ENCODE measurements at places on chromosomes 6 and 20.

DNA sequence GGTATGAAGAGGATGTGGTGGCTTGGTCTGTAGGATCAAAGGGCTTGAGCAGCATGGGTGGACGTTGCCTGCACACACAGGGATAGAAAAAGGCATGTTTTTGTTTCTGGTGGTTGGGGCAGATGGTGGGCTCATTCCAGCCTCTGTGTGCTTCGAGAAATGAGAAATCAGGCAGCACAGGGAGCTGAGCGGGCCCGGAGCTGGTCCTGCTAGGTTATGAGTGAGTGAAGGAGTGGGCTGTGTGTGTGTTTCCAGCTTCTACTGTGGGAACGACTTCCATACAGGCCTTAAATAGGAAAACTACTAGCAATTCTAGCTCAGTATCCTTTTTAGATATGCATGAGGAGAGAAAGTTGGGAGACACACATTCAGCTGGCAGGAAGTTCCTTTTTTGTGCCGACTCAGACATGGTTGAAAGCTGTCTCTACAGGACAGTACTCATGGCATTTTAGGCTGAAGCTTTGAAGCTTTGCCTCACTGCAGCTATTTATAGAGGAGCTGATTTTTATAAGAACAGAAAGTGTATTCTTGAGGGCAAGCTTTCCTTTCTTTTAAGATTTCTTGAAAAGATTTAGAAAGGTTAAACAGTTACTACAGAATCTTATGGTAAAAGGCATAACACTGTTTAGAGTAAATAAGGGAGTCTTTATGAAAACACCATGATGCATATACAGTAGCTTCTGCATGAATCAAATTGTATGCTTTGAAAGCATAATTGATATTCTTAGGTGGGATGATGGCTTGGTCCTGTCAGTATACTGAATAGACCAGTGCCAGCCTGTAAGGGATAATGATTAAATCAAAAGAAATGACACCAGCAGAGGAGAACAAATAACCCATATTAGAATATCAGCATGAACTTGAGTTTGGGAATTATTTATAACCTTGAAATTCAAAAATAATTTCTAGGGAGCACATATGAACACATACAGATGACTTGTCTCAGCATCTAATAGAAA, 104.0 kb upstream of the MAN1A1 start:
- no peak for DNase-seq

DNA sequence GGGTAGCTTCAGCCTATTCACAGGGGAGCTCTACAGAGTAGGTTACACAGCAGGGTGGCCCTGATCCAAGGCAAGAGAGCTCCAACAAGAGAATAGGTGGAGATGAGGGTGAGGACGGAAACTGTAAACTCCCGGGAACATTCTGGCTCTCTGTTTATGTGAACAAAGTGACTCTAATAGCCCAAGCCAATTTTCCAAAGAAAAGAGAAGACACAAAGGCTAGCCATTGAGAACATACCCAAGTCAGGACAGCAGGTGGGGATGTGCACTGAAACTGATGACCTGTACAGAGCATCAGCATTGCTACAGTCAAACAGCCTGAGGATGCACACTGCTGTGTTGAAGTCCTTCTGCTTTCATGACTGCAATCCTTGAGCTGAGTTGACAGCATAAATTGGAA, 136.0 kb upstream of the TOP1 start:
- DNase-seq = no peak

GRCh38 chr20:17617212-17617867, 47.5 kb downstream of the DSTN start:
- no peak for DNase-seq

DNA sequence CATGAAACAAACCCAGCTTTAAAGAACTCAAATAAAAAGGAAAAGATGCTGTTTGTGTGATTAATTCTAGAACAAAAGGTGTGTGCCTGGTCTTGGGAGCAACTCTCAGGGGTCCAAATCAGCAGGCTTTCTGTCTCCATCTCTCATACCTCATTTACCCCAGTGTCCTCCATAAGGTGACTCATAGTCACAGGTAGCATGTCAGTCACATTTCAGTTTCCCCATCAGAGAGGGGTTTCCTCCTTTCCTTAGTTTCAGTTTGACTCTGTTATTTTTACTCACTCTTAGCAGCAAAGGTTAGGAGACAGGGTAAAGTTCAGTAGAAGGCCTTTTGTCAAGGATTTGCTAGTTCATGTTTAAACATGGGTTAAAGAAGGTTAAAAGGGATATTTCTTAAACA, 46.2 kb downstream of the OGFRL1 start:
- no peak for DNase-seq

GRCh38 chr20:9202420-9203080, 133.7 kb downstream of the PLCB4 start:
- no peak for DNase-seq

DNA sequence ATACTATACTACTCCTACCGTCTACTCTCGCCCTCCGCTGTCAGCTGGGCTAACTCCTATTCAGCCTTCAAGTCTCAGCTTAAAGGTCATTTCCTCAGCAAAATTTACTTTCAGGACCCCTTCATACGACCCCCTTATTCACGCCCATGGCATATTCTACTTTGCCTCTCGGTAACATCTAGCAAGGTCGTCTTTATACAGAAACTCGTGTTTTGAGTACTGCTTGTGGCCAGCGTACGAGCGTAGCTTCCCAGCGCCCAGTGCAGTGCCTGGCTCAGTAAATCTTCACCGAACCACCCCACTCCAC, 546 bp downstream of the CRNKL1 start:
- DNase-seq = no peak

- no peak for DNase-seq
Measured at GRCh38 chr6:42295181-42295580, 77.5 kb upstream of the MRPS10 start.

GRCh38 chr6:50056242-50056641, 6.5 kb upstream of the DEFB112 start:
- DNase-seq = no peak

Measured in NCI-H774 (cell line).